Breast epithelium (tissue), 4 donors: ENCODE measurements at places on chromosomes 12 and 14. TPM values are rescaled to one million over a fixed set of nuclear protein-coding genes. Genes with fewer than 3 reads are reported as not detected.

Gene KLHDC1
- 11.8 TPM for total RNA-seq

Gene KRT78
- total RNA-seq = not detected

Gene OR6S1
- not detected for total RNA-seq

Gene LRFN5
- 5.2 TPM for total RNA-seq

Gene IL26
- not detected for total RNA-seq

Gene RPL10L
- not detected for total RNA-seq

Gene CARMIL3
- total RNA-seq = 0.16 TPM

Gene SRRM4
- not detected for total RNA-seq

GRCh38 chr14:97851428-97851995 lies 1054.3 kb downstream of the VRK1 start:
- no peaks in the 10 kb centered on the region for H3K27me3 ChIP-seq
- no peak for DNase-seq
- H3K36me3 ChIP-seq = no peaks in the 10 kb centered on the region
- H3K4me1 ChIP-seq = no peaks in the 10 kb centered on the region
- H3K4me3 ChIP-seq = no peak overlapping the region
- no peak overlapping the region for H3K27ac ChIP-seq

DNA sequence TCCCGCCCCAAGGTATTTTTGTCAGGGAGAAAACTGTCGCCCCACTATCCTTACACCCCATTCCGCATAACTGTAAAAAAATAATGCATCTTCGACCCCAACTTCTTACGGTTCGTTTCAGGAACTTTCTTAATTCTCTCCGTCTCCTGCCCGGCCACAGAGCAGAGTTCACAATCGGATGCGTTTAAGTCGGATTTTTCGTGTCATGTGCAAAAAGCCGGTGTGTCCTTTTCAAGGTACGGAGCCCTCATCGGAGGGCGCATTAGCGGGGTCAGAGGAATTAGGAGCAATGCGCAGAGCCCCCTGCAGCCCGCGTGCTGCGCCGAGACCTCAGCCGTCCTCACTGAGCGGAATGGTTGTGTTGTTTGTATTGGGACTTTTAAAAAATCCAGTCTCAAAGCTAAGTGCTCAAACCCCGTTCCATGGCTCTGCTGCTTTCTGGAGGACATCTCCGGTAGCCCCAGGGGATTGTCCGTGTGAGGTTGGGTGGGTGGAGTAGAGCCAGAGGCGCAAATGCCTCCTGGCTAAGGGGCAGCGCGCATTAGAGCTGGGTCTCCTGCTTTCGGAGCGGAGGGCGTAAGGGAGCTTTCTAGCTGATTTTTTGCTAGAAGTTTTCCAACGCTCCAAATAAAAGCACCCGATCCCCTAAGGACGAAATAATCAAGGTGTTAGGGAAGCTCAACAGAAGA lies 3.9 kb upstream of the GSC start:
- H3K4me3 ChIP-seq = no peak overlapping the region
- H3K4me1 ChIP-seq = no peaks in the 10 kb centered on the region
- no peak for DNase-seq
- peaks cover 41% of the 10 kb centered on the region for H3K27me3 ChIP-seq
- no peaks in the 10 kb centered on the region for H3K36me3 ChIP-seq

GRCh38 chr12:95701722-95702418 lies 88.7 kb downstream of the NTN4 start:
- no peaks in the 10 kb centered on the region for H3K36me3 ChIP-seq
- H3K27me3 ChIP-seq = no peaks in the 10 kb centered on the region
- no peak for DNase-seq
- peak overlapping the region; percentile 3 for H3K27ac ChIP-seq
- H3K4me3 ChIP-seq = no peak overlapping the region
- no peaks in the 10 kb centered on the region for H3K4me1 ChIP-seq

GRCh38 chr14:31787377-31787776 lies 226.2 kb downstream of the NUBPL start:
- no peaks in the 10 kb centered on the region for H3K27me3 ChIP-seq
- H3K36me3 ChIP-seq = no peaks in the 10 kb centered on the region
- no peak overlapping the region for H3K4me3 ChIP-seq
- no peaks in the 10 kb centered on the region for H3K4me1 ChIP-seq

- H3K4me3 ChIP-seq = no peak overlapping the region
- DNase-seq = peak; percentile 51
- peaks cover 9% of the 10 kb centered on the region for H3K36me3 ChIP-seq
- no peaks in the 10 kb centered on the region for H3K4me1 ChIP-seq
- no peaks in the 10 kb centered on the region for H3K27me3 ChIP-seq
- no peak overlapping the region for H3K27ac ChIP-seq
These were observed 24.3 kb upstream of the PLEKHD1 start for GRCh38 chr14:69460093-69460701.

DNA sequence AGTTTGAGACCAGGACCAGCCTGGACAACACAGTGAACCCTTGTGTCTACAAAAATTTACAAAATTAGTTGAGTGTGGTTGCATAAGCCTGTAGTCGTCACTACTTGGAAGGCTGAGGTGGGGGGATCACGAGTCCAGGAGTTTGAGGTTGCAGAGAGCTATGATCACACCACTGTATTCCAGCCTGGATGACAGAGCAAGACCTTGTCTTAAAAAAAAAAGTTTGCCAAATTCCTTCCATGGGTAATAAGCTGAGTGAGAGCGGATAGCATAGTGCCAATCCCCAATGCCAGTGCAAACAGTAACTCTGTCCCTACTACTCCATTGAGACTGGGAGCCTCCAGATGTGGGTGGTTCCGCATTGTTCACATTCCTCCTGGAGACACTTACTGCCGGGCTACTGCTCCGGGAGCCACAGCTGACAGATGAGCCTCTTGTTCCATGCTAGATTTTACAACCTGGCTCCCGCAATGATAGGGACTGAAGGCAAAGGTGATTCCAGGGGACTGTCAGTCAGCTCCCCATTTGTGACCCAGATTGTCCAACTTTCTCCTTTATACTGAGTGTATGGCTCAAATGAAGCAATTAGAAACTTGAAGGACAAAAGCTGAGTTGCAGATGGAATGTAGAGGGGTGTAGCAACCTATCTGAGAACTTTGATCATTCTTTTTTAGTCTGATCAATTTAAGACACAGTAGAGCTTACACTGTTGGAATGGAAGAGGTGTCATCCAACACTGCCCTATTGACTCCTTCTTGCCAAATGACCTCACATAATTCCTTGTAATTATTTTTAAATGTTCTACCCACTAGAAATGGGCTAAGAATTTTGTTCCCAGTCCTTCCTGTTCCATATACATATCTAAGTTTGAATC lies 13.4 kb upstream of the FRMD6 start:
- no peaks in the 10 kb centered on the region for H3K27me3 ChIP-seq
- no peaks in the 10 kb centered on the region for H3K36me3 ChIP-seq
- H3K4me1 ChIP-seq = no peaks in the 10 kb centered on the region
- DNase-seq = peak; percentile 73

- H3K4me1 ChIP-seq = no peaks in the 10 kb centered on the region
- DNase-seq = no peak
- H3K36me3 ChIP-seq = no peaks in the 10 kb centered on the region
- H3K27ac ChIP-seq = no peak overlapping the region
- no peak overlapping the region for H3K4me3 ChIP-seq
These were observed 63.2 kb upstream of the RFX4 start for GRCh38 chr12:106519607-106520021.

DNA sequence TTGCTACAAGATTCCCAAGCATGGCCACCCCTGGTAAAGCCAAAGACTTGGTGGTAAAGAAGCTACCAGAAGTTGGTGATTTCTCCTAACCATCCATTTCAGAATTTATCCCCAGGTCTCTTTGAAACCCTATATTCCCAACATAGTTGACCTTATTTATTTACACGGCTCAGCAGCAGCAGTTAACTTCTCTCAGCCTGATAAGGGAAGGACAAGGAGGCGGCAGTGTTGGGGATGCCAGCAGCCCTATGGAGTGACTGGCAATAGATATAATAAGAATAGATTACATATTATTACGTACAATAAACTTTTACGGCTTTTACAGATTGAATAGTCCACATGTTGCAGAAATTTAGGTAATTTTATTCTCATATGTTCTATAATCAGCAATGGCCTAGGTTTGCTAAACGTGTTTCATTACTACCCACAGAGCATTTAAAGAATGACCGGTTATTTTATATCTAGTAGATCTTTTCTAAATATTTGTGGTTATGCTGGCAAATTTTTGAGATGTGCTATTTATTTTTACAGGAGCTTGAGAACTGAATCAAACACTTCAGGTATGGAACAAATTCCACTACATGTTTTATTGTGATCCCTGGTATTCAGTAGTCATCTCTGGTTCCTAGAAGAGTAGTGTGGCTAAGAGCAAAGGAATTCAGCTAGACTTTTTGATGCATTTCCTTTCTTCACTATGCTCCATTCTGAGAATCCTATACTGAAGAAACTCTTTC lies 19.8 kb upstream of the PALS1 start:
- DNase-seq = no peak
- H3K27ac ChIP-seq = no peak overlapping the region
- no peak overlapping the region for H3K4me3 ChIP-seq
- H3K27me3 ChIP-seq = no peaks in the 10 kb centered on the region
- H3K4me1 ChIP-seq = no peaks in the 10 kb centered on the region

- no peak for DNase-seq
- peak overlapping the region; percentile 69 for H3K27ac ChIP-seq
- no peaks in the 10 kb centered on the region for H3K27me3 ChIP-seq
- no peaks in the 10 kb centered on the region for H3K36me3 ChIP-seq
- H3K4me3 ChIP-seq = no peak overlapping the region
These were observed 33.4 kb upstream of the CD9 start for GRCh38 chr12:6166808-6167207.

- peak overlapping the region; percentile 77 for H3K4me3 ChIP-seq
- DNase-seq = no peak
- peak overlapping the region; percentile 100 for H3K27ac ChIP-seq
- peaks cover 50% of the 10 kb centered on the region for H3K4me1 ChIP-seq
- no peaks in the 10 kb centered on the region for H3K36me3 ChIP-seq
- no peaks in the 10 kb centered on the region for H3K27me3 ChIP-seq
These were observed 12.4 kb upstream of the ITGB7 start for GRCh38 chr12:53219292-53219955.

- H3K27me3 ChIP-seq = no peaks in the 10 kb centered on the region
- no peaks in the 10 kb centered on the region for H3K4me1 ChIP-seq
- no peaks in the 10 kb centered on the region for H3K36me3 ChIP-seq
These were observed 23.9 kb downstream of the GPR68 start for GRCh38 chr14:91220581-91221000.

- peak within 1 kb of the TSS; percentile 95 for H3K27ac ChIP-seq
- no peaks in the 10 kb centered on the region for H3K36me3 ChIP-seq
- no peaks in the 10 kb centered on the region for H3K27me3 ChIP-seq
- H3K4me1 ChIP-seq = peaks cover 10% of the 10 kb centered on the region
- peak within 1 kb of the TSS; percentile 96 for H3K4me3 ChIP-seq
- DNase-seq = peak; percentile 93
These were observed at the start of gene TDP1 for GRCh38 chr14:89955745-89956660. Gene TDP1, plus strand, starts transcription at chr14:89955927. Its CDS starts 7,188 bp downstream, at chr14:89963115.

DNA sequence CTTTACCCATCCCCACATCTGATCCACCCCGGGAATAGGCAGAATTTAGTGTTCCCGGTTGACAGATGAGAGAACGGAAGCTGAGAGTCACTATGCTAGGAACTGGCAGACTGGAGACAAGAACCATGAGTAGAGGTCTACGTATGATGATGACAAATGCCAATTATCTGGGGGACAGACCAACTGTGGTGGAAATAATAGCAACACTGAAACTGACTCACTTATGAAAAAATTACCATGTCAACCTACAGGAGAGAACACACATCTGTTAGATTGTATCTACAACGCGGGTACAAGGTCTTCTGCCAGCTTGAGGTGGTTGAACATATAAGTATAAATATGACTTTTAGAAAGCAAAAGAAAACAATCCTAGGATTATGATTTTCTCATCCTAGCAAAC lies 15.4 kb upstream of the SELPLG start:
- no peak overlapping the region for H3K4me3 ChIP-seq
- peak overlapping the region; percentile 65 for H3K27ac ChIP-seq
- H3K36me3 ChIP-seq = peaks cover 5% of the 10 kb centered on the region
- H3K4me1 ChIP-seq = no peaks in the 10 kb centered on the region

- H3K4me1 ChIP-seq = peaks cover 4% of the 10 kb centered on the region
- no peak overlapping the region for H3K4me3 ChIP-seq
- DNase-seq = no peak
- no peaks in the 10 kb centered on the region for H3K36me3 ChIP-seq
- no peak overlapping the region for H3K27ac ChIP-seq
These were observed 6.6 kb downstream of the FERMT2 start for GRCh38 chr14:52944254-52944653.

DNA sequence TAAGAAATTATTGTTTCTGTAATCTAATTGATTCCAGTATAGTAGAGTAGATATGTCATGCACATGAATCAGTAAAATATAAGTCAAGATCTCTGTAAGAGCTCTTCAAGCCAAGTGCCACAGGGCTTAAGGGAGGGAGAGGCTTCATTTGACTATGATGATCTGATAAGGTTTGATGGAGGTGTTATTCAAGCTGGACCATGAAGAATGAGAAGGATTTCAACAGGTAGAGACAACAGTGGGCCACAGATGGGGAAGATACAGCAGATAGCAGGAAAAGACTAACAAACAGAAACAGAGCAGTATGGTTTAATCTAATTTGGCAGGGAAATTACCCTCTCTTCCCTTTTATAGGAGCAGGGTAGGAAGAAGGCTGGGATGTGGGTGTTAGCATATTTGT lies 40.6 kb upstream of the FKBP4 start:
- no peak overlapping the region for H3K4me3 ChIP-seq
- H3K27ac ChIP-seq = no peak overlapping the region
- no peak for DNase-seq
- no peaks in the 10 kb centered on the region for H3K4me1 ChIP-seq
- H3K36me3 ChIP-seq = no peaks in the 10 kb centered on the region

- peak overlapping the region; percentile 35 for H3K4me3 ChIP-seq
- no peak for DNase-seq
- H3K4me1 ChIP-seq = no peaks in the 10 kb centered on the region
- no peaks in the 10 kb centered on the region for H3K36me3 ChIP-seq
- peaks cover 43% of the 10 kb centered on the region for H3K27me3 ChIP-seq
- H3K27ac ChIP-seq = no peak overlapping the region
These were observed 935 bp downstream of the TBC1D30 start for GRCh38 chr12:64825143-64826021.

DNA sequence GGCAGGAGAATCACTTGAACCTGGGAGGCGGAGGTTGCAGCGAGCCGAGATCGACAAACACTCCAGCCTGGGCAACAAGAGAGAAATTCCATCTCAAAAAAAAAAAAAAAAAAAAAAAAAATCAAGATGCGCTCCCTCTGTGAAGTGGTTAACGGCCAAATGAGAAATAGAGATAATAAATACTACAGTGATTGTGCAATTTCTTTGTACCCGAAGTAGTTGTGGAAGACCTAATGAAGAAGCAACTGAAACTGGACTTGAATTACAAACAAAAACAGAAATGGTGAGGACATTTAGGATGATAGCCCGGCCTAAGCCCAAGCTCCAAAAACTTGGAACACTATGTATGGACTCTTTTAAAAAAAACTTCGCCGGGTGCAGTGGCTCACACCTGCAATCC lies 44.2 kb upstream of the CDK17 start:
- no peaks in the 10 kb centered on the region for H3K36me3 ChIP-seq
- no peak for DNase-seq
- no peak overlapping the region for H3K4me3 ChIP-seq
- no peak overlapping the region for H3K27ac ChIP-seq
- no peaks in the 10 kb centered on the region for H3K27me3 ChIP-seq
- H3K4me1 ChIP-seq = no peaks in the 10 kb centered on the region

DNA sequence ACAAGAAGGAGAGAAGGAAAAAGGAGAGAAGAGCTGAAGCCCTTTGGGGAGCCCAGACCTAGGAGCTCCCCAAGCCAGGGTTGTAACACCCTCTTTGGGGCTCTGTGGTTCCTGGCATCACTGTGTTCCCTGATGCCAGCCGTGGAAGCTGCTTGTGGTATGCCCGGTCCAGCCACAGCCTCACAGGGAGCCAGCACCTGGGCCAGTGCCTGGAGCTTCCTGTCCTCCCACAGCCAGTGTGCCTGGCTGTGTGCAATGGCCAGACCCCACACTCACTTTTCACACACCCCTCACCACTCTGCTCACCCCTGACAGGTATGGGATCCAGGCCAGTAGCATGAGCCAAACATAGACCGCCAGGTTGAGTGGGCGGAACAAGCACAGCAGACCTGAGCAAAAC lies 834.7 kb downstream of the FLRT2 start:
- H3K4me3 ChIP-seq = no peak overlapping the region
- no peak for DNase-seq
- H3K27ac ChIP-seq = no peak overlapping the region
